ENCODE measurements at places on chromosomes 11 and 22.
A peak's percentile ranks its signal among the peaks of the same experiment; 100 is the strongest.

- DNase-seq: no peak
Measured at GRCh38 chr22:32281072-32281471, 25.9 kb upstream of the SLC5A4 start.

GRCh38 chr11:86675017-86675416, 2.6 kb upstream of the ME3 start:
- no peak for DNase-seq

DNA sequence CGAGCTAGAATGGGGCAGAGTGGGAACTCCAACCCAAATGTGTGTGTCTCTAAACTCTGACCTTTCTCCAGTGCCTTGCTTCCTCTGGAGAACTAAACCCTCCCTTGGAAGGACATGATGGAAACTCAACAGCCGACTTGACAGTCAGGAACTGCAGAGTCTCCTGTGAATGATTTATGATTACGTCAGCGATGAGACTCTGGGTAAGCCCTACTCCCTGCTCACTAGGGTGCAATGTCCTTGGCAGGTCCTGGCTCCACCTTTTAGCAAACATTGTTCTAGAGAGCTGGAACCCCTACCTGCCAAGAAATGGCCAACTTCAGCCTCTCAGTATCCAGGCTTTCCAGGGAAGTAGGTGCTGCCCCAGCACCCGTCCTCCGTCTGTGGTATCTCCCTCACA, 96.1 kb upstream of the CD82 start:
- DNase-seq: no peak

GRCh38 chr11:111549196-111549868, 8.8 kb downstream of the LAYN start:
- DNase-seq: no peak

GRCh38 chr11:96180341-96180740, 162.7 kb downstream of the MAML2 start:
- no peak for DNase-seq

DNA sequence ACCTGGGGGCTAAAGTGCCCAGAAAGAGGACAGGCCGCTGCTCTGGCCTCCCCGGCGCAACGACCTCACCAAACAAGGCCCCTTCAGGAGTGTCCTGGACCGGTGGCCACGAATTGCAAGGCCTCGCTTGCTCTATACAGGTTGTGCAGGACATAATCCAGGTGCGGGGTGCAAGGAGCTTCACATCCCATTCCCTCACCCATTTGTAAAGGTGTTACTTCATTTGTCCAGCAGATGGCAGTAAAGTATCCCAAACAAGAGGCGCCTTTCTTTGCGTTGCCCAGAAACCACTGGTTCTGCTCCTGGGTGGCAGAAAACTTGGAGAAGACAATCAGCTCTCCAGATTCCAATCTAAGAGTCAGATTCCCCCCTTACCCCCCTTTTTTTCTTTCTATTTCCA, 35.9 kb upstream of the PRDM11 start:
- DNase-seq: no peak

DNA sequence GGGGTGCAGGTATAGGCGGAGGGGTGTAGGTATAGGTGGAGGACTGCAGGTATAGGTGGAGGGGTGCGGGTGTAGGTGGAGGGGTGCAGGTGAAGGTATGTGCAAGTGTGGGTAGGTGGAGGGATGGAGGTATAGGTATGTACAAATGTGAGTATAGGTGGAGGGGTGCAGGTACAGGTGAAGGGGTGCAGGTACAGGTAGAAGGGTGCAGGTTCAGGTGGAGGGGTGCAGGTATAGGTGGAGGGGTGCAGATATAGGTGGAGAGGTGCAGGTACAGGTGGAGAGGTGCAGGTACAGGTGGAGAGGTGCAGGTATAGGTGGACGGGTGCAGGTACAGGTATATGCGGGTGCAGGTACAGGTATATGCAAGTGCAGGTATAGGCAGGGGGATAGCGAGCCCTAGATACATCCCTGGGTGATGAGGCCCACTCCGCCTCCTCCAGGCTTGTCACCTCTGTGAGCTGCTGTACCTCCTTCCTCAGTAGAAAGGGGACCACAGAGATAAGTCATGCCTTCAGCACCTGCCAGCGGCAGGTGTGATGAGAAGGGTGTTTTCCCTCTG, 17.2 kb downstream of the LINC01488 start:
- no peak for DNase-seq

GRCh38 chr11:20258376-20258895, 98.2 kb upstream of the DBX1 start:
- DNase-seq: no peak

DNA sequence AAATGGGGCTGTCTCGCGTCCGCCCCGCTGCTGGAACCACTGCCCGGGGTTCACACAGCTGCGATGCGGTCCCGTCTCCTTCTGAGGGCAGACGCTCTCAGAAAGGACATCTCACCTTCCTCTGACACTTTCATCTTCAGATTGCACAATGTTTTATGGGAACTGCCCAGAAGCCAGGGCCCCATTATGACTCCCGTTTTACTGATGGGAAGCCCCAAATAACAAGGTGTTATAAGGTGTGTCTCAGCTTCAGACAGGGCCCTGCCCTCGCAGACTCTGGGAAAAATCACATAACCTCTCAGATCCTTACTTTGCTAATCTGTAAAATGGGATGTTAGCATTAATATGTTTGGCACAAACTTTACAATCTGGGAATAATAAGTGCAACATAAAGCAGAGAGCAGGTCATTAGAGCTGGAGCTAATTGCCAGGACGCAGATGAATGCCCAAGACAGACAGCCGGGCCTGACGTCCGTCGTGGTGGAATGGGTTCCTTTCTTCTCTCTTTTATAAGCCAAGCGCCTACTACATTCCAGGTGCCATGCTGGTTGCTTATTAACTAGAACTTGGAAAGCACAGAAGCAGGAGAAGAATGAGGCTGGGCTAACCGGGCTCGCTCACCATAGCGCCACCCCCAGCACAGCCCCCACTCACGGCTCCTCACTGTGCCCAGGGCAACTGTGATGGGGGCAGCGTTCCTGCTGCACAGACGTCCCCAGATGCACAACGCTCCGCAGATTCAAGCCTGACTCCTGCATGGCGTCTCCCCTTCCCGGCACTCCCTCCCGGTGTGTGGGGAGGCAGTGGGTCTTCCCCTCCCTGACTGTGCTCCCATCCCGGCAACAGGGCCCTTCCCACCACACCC, 43.8 kb downstream of the TRMU start:
- no peak for DNase-seq

GRCh38 chr22:50283821-50284220, 13.6 kb upstream of the MAPK11 start:
- DNase-seq: no peak

GRCh38 chr11:111797145-111797581, 31.0 kb upstream of the PPP2R1B start:
- no peak for DNase-seq

- DNase-seq: peak; percentile 44
Measured at GRCh38 chr11:2898366-2899079, 12.9 kb upstream of the CDKN1C start.

- DNase-seq: no peak
Measured at GRCh38 chr11:34909955-34910354, 6.2 kb downstream of the APIP start.

- DNase-seq: no peak
Measured at GRCh38 chr11:63687845-63688244, 6.5 kb downstream of the RTN3 start.

GRCh38 chr11:120952461-120953434, 71.2 kb upstream of the TBCEL start:
- peak; percentile 17 for DNase-seq

- no peak for DNase-seq
Measured at GRCh38 chr11:57728829-57729228, 12.5 kb upstream of the SELENOH start.

DNA sequence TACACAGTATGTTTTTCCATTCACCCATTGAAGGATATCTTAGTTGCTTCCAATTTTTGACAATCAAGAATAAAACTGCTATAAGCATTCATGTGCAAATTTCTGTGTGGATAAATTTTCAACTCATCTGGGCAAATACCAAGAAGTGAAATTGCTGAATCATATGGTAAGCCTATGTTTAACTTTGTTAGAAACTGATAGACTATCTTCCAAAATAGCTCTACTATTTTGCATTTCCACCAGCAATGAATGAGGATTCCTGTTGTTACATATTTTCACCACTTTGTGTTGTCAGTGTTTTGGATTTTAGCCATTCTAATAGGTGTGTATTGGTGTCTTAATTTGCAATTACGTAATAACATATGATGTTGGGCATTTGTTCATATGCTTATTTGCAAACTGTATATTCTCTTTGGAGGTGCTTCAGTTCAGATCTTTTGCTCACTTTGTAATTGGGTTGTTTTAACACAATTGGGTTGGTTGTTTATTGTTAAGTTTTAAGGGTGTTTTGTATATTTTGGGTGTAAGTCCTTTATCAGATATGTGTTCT, 49.2 kb upstream of the FAM181B start:
- DNase-seq: no peak

GRCh38 chr11:130416530-130416882, 11.9 kb downstream of the ADAMTS8 start:
- DNase-seq: no peak

DNA sequence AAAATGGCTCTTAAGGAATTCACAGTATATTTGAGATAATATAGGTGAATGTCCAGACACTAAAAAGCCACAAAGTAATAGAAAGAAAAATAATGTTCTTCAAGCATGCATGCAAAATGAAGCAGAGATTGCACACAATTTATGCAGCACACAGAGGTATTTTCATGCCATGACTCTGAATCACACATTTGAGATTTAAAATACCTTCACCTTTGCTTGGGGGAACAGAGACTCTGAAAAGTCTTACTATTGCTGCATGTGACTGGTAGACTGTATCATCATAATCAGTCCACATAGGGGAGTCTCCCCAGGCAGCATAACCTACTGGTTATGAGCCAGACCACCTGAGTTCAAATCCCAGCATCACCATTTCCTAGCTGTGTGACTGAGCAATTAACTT, 96.2 kb downstream of the RCN1 start:
- no peak for DNase-seq

GRCh38 chr11:14641801-14642200, 1.8 kb upstream of the PDE3B start:
- DNase-seq: no peak

DNA sequence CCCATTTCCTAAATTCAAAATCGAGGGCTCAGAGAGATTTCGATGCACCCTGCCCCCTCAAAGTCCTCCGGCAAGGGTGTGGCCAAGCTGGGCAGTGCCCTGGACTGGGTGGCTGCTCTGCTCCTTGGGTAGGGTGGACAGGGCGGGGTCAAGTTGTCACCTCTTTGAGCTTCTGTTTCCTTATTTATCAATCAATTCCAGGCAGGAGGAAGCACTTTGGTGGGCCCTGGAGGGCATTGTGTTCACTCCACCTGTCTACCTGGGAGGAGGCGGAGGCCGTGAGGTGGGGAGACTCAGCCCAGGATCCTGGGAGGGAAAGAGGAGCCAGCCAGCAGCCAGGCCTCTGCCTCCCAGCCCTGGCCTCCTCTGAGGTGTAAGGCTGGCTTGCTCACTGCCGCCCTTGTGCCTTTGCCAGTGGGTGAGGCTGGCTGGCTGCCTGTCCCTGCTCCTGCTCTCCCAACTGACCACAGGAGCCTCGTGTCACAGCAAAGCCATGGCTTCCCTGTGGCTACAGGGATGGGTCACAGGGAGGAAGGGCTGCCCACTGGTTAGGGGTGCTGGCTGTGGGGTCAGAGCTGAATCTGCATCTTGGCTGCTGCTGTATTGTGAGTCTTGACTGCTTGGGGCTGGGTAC, 25.5 kb upstream of the SHISAL1 start:
- DNase-seq: no peak

- no peak for DNase-seq
Measured at GRCh38 chr11:115718106-115718505, 213.9 kb upstream of the CADM1 start.

DNA sequence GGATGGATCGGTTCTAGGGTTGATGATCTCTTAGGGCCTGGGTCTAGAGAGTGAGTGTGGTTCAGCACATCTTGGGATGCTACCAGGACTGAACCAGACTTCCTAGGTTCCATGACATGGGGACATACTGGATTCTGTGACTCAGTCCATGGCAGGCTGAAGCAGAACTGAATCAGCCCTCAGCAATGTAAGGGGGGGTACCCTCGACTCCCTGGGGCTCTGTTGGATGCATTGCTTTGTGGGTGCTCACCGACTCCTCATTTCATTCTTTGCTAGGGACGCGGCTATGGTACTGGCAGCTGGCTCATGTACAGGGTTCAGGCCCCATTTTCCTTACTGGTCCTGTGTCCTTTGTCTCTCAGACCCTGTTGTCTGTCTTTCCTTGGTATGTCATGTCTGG, 733 bp upstream of the GRAMD1B start:
- no peak for DNase-seq

- DNase-seq: no peak
Measured at GRCh38 chr11:111406589-111406988, 27.5 kb upstream of the POU2AF1 start.

DNA sequence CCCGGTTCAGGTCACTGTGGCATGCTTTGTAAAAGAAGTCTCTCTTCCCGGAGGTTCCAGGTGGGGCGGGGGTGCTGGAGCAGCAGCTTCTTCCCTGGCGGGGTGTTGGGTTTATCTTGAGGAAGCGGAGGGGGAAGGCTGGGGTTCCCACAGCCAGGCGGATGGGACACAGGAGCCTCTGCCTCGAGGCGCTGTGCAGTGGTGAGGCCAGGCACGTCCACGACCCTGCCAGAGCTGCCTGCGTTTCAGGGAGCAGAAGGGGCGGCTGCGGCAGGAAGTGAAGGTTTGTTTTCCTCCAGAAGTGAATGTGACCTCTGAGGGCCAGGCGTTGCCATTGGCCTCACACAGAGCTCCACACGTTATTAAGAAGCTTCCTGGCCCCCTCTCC, 20.1 kb upstream of the ADORA2A start:
- no peak for DNase-seq

DNA sequence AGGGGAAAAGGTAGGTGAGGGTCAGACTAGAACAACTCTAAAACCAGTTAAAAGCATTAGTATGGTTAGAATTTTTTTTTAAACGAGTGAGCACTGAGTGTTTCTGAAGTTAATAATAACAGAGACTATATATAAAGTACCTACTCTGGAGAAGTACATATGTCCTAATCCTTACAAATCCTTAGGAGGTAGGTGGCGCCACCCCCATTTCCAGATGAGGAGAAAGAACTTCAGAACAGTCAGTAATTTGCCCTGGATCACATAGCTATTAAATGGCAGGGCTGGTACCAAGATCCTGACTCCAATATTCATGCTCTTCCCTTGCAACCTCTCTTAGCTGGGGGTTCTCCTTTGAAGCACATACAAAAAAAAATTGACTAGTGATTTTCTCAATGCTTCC, 80.5 kb downstream of the CLPB start:
- DNase-seq: no peak

- DNase-seq: no peak
Measured at GRCh38 chr11:131025421-131026125, 109.3 kb upstream of the SNX19 start.

DNA sequence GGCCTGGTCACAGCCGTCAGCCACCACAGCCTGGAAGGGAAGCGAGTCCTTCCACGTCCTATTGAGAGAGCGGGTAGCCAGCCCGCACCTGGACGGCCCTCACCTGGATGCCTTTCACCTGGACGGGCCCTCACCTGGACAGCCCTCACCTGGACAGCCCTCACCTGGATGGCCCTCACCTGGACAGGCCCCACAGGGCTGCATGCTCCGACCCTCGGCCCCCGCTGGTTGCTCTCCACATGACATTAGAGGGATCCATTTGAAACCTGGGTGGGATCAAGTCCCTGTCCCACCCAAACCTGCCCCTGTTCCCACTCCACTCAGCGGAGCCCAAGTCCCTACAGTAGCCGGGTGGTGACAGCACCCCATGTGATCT, 3.7 kb downstream of the C1QTNF6 start:
- DNase-seq: no peak
